Panc1 (cell line): ENCODE measurements at places on chromosomes 3 and 15.

GRCh38 chr15:40850576-40851112 lies 6.8 kb downstream of the SPINT1 start:
- DNase-seq: no peak

DNA sequence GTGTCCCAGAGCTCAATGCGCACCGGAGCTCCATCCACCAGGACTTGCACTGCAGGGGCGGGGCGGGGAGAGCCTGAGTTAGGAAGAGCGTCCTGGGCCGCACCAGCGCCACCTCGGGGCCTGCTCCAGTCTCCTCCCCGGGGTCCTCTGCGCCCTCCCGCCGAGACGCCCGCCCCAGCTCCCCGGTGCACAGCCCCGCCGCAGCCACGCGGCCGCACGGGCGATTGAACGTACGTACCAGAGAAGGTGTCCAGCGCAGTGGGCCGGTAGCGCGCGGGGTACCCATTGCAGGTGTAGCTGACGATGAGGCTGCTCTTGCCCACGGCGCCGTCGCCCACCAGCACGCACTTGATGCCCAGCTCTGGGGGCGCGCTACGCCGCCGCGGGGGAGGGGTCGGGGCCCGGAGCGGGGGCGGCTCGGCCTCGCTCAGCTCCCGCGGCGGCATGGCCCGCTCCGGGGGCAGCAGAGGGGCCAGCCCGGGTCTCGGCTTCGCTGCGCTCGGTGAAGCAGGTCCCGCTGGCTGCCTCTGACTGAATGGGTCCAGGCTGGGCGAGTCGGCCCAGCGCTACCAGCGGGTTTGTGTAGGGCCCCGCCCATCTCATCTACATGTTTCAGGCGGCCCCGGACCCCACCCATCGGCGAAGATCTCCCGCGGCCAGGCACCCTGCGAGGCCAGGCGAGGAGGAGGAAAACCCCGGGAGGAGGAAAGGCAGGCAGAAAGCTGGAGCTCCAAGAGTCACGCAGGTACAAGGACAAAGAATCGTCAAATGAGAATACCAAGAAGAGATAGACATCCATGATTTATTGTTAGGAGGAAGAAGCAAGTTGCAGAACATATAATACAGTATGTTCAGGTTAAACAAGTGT lies at the start of gene RHOV:
Gene RHOV, minus strand, starts transcription at position 541 of the 868 bp plus-strand sequence. Its CDS starts 95 bp downstream, at position 446.
- DNase-seq: no peak

GRCh38 chr3:79461129-79461792 lies 306.5 kb downstream of the ROBO1 start:
- DNase-seq: no peak

GRCh38 chr3:128328546-128329458 lies 137.9 kb downstream of the DNAJB8 start:
- DNase-seq: no peak

GRCh38 chr3:126527455-126528211 lies 3.7 kb downstream of the CHST13 start:
- no peak for DNase-seq

- no peak for DNase-seq
Observed at GRCh38 chr15:80999623-81000036, 1.1 kb upstream of the TLNRD1 start.

- DNase-seq: no peak
Observed at GRCh38 chr3:194327218-194328052, 23.7 kb downstream of the CPN2 start.

DNA sequence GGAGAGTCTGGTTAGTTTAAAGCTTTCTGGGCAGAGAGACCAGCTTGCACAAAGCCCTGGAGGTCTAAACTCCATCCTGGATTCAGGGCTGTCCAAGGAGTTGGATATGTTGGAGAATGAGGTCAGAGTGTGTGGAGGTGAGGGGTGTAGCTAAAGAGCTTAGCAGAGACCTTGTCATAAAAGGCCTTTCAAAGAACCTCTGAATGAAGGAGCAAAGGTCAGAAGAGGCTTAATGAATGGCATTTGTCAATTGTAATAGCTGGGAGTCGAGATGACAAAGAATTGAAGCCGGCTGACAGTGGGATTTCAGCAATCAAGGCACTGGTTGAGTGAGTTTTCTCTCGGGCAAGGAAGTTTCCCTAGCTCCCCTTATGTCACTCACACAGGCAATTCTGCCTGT lies 202.6 kb downstream of the PDCD6IP start:
- no peak for DNase-seq

DNA sequence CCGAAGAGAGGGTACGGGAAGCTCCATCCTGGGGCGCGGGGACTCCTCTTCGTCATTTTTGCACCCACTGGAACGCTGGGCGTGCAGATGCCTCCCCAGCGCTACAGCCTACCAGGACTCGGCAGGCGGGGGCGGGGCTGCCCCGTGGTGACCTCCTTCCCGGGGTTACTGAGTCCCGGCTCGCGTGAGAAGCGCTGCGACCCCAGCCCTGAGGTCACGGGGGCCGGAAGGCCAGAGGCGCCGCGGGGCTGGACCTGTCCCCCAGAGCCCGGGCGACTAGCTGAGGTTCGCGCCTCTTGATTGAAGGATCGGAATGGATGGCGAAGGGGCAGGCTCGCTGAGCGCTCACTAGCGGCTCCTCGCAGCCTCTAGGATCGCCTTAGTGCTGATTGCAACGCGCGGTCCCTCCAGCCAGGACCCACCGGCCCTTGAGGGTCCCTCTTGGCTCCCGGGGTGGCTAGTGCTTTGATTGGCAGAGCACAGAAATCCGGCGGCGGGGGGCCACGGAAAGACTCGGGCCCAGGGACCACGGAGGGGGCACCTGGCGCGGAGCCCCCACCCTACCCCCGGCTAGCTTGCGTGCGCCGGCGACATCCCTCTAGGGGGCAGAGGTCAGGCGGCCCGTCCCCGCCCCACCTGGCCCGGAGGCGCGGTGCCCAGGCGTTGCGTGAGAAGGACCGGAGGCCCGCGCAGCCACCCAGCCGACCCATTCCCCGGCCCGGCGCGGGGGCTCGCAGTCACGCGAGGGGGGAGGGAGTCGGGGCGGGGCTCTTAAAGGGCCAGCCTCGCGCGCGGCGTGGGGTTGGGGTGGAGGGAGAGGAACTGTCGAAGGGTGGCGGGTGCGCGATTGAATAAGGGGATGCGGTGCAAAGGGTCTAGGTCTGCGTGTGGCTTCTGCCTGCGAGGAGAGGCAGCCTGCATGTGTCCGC lies 781 bp upstream of the CYP1A1 start:
- DNase-seq: no peak

GRCh38 chr15:84023636-84024035 lies 211.9 kb upstream of the GOLGA6L4 start:
- DNase-seq: no peak

GRCh38 chr3:72390841-72391240 lies 457.4 kb downstream of the SHQ1 start:
- DNase-seq: no peak

GRCh38 chr15:62828364-62828763 lies 214.2 kb upstream of the TPM1 start:
- DNase-seq: no peak

GRCh38 chr3:23987356-23987755 lies 42.3 kb downstream of the NR1D2 start:
- no peak for DNase-seq

DNA sequence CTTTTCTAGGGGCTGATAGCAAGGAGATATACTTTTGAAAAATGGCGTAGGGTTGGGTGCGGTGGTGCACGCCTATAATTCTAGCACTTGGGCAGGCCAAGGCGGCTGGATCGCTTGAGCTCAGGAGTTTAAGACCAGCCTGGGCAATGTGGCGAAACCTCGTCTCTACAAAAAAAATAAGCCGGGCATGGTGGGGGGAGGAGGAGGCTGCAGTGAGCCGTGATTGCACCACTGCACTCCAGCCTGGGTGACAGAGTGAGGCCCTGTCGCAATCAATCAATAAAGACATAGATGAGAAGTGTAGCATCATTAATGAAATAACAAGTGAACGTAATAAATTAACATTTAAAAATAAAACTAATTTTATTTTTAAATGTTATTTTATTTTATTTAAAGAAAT lies 134.6 kb downstream of the SLCO3A1 start:
- no peak for DNase-seq

- DNase-seq: no peak
Observed at GRCh38 chr3:4223777-4224176, 79.4 kb upstream of the SETMAR start.

- no peak for DNase-seq
Observed at GRCh38 chr15:65334586-65335231, 30.2 kb downstream of the RNU5B-1 start.
